H1 (cell line): ENCODE measurements at places on chromosomes 11 and 22. TPM values are rescaled to one million over a fixed set of nuclear protein-coding genes. Genes with fewer than 3 reads are reported as not detected.

- DNase-seq = no peak
Observed at GRCh38 chr11:130550150-130550549, 101.7 kb downstream of the ADAMTS15 start.

DNA sequence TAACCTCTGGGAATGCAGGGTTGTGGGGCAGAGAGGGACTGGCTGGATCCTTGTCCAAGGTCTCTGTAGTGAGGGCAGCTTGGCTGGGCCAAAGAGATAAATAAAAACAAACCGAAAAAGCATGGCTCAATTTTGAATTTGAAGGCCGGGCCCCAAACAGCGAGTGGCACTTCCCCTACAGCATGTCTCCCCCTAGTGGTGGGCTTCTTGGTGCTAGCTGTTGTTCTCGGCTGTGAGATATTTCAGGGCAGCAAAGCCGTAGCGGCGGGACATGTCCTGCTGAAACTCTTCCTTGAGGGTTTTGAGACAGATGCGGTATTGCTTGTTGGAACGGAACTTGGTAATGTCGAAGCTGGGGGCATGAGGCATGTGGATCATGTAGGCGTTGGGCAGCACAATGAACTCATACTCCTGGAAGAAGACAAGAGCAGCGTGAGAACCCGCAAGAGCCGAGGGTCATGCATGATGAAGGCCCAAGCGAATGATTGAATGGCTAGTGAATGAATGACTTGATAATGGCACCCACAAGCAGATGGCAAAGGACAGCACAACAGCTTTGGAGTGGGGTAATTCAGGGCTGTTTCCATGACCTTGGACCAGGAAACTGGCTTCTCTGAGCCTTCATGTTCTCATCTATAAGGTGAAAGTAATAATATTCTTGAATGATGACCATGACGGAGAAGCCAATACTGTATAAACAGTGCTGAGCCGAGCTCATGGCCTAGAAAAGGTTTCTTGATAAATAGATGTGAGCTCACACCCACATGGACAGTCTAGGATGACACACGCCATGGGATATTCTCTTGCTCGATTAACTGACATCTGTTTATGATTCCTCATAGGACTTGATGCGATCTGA is 216.3 kb upstream of the SYN3 start:
- DNase-seq = peak; percentile 83

DNA sequence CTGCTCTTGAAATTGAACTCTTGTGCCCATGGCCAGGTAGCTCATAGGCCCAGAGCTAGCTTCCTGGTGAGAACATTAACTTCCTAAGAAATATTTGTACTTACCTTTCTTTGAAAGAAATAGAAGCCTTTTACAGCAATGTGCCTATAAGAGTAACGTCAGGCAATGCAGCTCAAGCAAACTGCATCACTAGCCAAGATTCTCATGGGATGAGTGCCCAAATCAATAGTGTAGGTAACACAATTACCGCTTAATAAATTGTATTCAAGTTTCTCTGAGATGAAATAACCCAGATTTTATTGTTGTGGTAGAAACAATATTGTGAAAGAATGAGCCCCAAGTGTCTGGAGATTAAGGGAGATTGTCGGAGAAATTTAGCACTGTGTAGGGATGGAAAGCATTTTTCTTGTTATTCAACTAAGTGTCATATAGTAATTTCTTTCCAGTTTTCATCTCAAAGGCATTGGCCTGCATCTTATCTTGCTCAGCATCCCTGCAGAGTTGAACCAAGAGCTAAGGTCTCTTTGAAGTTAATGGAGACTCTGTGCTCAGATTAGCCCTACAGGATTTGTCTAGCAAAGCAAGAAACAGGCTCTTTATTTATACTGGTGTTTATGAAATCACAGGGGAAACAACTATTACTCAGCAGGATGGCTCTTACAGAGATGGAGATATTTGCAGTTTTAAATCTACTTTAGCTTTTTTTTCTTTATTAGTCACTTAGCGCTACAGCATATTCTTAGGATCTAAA is 321.0 kb upstream of the PDGFD start:
- no peak for DNase-seq

DNA sequence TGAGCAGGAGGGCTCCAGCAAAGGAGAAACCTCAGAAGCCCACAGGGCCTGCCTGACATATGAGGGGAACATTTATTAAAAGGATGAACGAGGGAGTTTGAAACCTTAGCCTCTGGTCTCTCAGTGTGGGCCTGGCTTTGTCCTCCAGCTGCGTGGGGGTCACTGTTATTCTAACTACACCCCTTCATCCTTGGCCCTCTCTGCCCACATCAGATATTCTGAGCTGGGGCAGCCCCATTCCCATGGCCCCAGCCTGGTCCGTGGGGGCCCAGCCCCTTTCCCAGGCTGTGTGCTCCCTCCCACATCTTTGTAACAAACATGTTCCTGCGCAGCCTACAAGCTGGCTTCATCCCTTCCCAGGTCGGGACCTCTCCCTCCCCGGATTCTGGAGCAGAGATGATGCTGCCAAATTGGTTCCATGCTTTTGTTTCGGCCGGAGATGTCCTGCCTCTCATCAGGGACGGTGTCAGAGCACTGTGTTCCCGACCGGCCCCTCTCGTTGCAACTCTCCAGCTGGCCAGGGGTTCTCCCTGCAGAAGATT is 4.0 kb downstream of the FXYD6 start:
- DNase-seq = no peak

DNA sequence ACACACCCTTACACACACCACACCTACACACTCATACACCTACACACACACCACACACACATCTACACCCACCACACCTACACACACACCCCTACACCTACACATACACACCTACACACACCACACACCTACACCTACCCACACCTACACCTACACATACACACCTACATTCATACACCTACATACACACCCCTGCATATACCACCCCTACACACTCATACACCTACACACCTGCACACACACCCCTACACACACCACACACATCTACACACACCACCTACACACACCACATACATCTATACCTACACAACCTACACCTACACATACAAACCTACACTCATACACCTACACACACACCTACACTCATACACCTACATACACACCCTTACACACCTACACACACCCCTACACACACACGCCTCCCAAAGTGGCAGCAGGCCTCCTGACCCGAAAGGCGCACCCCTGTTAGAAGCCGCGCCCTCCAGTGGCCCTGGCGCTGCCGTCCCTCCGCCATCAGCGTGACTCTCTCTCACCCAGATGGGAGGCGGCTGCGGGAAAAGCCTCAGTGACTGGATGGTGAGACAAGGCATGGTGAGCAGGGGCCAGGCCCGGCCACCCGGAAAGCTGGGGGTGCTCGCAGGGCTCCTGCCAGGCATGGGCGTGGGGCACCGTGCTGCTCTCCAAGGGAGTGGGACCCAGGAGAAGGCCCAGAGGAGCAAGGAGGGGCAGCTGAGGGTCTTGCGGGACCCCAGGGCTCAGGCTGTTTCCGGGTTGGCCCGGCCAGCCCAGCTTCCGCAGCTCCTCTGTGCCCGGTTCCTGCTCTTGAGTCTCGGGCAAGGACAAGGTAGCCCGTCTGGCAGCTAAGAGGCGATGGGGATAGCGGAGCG is 37.0 kb upstream of the HMOX1 start:
- no peak for DNase-seq

DNA sequence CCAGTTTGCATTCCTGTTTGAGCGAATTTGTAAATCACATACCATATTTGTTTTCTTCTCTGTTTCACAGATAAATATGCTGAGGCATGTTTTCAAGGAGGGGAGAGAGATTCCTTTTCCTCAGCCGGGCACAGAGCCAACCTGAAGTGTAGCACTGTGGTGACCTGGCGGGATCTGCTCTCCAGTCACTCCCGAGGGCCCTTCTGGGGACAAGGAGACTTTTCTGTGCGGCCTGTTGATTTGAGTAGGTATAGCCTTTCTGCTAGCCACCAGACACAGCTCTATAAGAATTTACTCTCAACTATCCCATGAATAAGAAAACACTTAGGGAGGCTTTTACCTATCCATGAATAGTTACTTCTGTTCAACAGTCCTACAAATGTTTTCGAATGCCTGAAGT is 63.5 kb upstream of the FDX1 start:
- no peak for DNase-seq

- no peak for DNase-seq
Observed at GRCh38 chr11:251550-251949, 14.8 kb downstream of the PSMD13 start.

KCNE3 gene
- total RNA-seq = 2.8 and 3.5 TPM in 2 replicates

P2RX3 gene
- total RNA-seq = 0.29 and 0.47 TPM in 2 replicates

UBASH3B gene
- total RNA-seq = 8.9 and 9.5 TPM in 2 replicates

GAS2L1 gene
- 9.7 and 10.1 TPM in 2 replicates for total RNA-seq

CD3E gene
- not detected in 2 replicates for total RNA-seq
